ENCODE measurements at places on chromosomes 1 and 21.

GRCh38 chr1:2789986-2790581 is 11.4 kb downstream of the TTC34 start:
- DNase-seq: no peak

GRCh38 chr1:117008656-117009055 is 7.1 kb downstream of the CD101 start:
- DNase-seq: no peak

DNA sequence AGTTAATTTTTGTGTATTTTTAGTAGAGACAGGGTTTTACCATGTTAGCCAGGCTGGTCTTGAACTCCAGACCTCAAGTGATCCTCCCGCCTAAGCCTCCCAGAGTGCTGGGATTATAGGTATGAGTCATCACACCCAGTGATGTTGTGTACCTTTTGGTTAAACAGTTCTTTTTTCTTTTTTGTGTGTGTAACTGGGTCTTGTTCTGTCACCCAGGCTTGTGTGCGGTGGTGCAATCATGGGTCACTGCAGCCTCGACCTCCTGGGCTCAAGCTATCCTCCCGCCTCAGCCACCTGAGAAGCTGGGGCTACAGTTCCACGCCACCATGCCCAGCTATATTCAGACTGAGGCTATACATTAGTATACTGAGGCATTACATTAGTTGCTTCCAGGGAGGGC is 37.8 kb downstream of the GABPB2 start:
- DNase-seq: no peak

- no peak for DNase-seq
Observed at GRCh38 chr1:217425422-217425821, 205.5 kb downstream of the GPATCH2 start.

- DNase-seq: no peak
Observed at GRCh38 chr1:186835448-186835847, 6.7 kb downstream of the PLA2G4A start.

DNA sequence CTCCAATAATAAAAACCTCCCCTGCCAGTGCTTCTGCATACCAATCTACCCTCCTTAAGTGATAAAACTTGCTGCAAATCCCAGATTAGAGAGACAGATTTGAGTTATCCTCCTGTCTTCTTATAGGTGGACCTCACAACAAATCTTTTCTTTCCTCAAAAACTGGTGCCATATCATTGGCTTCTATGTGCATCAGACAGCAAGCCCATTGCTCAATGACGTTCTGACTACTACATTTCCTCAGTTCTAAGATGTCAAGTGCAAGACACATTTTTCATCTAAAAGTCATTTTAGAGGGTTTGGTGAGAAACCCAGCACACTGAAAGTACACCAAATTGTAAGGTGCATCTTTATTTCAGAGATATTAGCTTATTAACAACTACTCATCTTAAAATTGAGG is 107.8 kb upstream of the VAV3 start:
- no peak for DNase-seq

DNA sequence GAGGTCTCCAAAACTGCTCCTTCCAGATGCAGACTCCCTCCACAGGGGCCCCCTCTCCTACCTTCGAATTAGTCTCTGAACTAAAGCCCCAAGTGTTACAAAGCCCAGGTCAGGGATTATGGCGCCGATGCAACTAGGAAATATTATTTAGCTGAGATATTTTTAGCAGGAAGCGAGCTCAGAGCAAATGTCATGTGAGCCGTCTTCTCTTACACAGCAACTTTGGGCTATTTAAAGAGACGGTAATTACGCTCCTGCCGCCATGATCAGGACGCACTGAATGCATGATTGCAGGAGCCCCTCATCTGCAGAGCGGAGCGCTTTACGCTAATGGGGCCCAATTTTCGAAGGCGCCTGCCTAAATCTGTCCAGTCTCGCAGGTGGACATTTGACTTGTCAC is 55.3 kb upstream of the TARDBP start:
- DNase-seq: no peak

DNA sequence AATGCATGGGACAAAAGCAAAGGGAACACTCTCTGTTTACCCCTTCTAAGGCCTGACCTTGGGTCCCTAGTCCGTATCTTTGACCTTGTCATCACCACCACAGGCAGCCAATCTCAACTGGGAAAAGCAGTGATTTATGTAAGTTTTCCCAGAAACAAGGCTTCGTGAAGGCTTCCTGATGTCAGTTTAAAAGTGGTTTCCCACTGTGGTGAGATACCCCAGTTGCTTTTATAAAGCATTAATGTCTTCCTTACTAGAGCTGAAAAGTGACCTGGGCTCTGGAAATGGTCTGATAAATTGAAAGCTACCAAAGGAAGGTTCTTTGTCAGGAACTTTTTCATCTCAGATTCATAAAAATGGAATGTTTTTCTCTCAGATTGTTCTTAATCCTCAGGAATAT is 536.4 kb upstream of the PTBP2 start:
- no peak for DNase-seq

DNA sequence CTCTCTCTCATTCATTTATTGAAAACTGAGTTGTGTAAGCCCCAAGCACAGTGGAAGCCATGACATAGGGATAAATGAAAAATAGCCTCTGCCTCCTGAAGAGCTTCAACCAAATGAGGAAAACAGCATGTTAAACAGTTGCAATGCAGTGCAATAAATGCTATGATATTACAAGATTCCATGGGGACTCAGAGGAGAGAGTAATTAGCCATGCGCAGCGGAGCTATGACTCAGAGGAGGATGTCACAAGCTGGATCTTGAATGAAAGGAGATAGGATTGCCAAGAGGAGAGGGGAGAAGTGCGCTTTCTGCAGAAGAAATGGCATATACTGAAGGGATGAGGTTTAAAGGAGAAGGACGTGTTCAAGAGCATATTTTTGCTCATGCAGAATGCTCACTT is 231.3 kb upstream of the PLXNA2 start:
- no peak for DNase-seq

DNA sequence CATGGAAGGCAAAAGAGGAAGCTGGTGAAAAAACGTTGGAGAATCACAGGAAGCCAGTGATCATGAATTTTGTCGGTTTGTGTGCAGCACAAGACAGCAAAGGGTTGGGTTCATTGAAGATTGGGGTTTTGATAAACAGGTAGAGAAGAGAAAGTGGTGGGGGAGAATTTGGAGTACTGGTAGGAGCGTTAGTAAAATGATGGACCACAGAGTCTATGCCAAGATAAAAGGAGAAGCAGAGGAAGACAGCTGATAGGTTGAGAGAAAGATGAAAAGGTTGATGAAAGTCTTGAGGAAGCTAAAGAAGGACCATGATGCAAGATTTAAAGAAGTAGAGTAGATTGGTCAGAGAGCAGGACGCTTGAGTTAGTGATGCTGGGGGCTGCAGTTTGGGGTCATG is 156.8 kb upstream of the POU3F1 start:
- DNase-seq: no peak

GRCh38 chr1:19661721-19662228 is 2.9 kb upstream of the HTR6 start:
- DNase-seq: no peak

DNA sequence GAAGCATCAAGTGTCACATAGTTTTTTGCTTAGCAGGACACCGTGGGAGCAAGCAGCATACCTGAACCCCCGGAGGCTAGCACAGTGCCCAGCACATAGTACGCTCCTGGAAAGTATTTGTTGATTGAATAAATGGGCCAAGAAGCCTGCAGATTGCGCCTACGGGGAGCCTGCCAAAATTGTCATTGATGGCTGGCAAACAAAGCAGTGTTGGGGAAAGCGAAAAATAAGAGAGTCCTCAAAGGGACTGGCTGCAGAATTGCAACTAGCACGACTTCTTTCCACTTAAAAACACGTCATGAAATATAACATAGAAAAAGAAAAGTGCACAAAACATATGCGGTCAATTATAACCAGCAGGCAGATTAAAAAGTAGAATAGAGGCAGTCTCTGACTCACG is 125.2 kb upstream of the GALNT2 start:
- DNase-seq: no peak

- DNase-seq: no peak
Observed at GRCh38 chr1:234564035-234565029, 45.6 kb downstream of the IRF2BP2 start.

All from esophagus squamous epithelium (tissue), 5 donors.